ENCODE measurements at places on chromosomes 4 and X. TPM values are rescaled to one million over a fixed set of nuclear protein-coding genes. Genes with fewer than 3 reads are reported as not detected.

DNA sequence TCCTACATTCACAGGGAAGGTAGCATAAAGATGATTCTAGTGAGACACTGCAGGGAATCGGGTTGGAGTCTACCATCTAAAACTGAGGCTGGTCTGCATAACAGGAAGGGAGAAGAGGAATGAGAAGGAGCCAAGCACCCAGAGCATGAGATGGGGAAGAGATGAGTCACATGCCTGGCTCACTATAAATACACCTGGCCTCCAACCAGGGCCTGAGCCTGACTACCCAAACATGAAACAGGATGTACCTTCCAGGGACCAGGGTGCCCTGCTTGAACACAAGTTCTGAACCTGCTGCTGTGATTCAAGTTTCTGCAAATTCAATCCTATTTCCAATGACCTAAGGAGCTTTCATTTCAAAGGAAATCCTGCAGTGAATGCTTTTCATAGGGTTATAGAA lies 24.9 kb downstream of the CD99L2 start:
- no peak overlapping the region for H3K4me3 ChIP-seq
- no peak overlapping the region for H3K27ac ChIP-seq
- peak; percentile 5 for DNase-seq
- H3K27me3 ChIP-seq = no peaks in the 10 kb centered on the region
- peaks cover 20% of the 10 kb centered on the region for H3K4me1 ChIP-seq

GRCh38 chrX:69185886-69186285 lies 20.6 kb upstream of the PJA1 start:
- no peaks in the 10 kb centered on the region for H3K36me3 ChIP-seq
- H3K27me3 ChIP-seq = peaks cover 11% of the 10 kb centered on the region
- H3K4me3 ChIP-seq = no peak overlapping the region
- peaks cover 8% of the 10 kb centered on the region for H3K4me1 ChIP-seq
- H3K27ac ChIP-seq = no peak overlapping the region

PNMA3 gene
- not detected for total RNA-seq

DNA sequence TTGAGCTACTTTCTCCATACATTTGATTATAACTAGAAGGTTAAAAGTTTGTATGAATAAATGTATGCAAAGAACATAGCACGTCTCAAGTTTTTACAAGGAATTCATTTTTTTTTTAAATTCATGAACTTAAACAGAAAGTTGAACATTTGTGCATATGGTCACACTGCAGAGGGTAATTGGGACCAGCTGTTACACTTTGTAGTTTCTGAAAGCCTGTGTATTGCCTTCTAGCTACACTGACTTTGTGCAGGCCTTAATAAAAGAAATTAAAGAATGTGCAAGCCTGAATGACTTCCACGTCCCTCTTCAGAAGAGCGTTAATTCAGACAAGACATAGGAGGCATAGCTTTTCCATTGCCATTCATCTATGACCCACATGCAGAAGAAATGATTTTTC lies 153.1 kb upstream of the PCDH18 start:
- no peaks in the 10 kb centered on the region for H3K27me3 ChIP-seq
- DNase-seq = no peak
- no peaks in the 10 kb centered on the region for H3K36me3 ChIP-seq
- no peaks in the 10 kb centered on the region for H3K4me1 ChIP-seq
- H3K27ac ChIP-seq = no peak overlapping the region
- no peak overlapping the region for H3K4me3 ChIP-seq

GRCh38 chr4:23741681-23742191 lies 148.1 kb downstream of the PPARGC1A start:
- H3K4me3 ChIP-seq = no peak overlapping the region
- peaks cover 8% of the 10 kb centered on the region for H3K4me1 ChIP-seq
- H3K27ac ChIP-seq = no peak overlapping the region
- H3K36me3 ChIP-seq = no peaks in the 10 kb centered on the region

GRCh38 chrX:121949041-121949760 lies 901.8 kb downstream of the GLUD2 start:
- H3K36me3 ChIP-seq = no peaks in the 10 kb centered on the region
- no peak overlapping the region for H3K27ac ChIP-seq
- no peaks in the 10 kb centered on the region for H3K4me1 ChIP-seq

- no peak overlapping the region for H3K4me3 ChIP-seq
- DNase-seq = no peak
- no peaks in the 10 kb centered on the region for H3K27me3 ChIP-seq
- H3K27ac ChIP-seq = no peak overlapping the region
- H3K4me1 ChIP-seq = no peaks in the 10 kb centered on the region
Measured at GRCh38 chrX:2320580-2321327, 180.0 kb downstream of the DHRSX start.

NXF2 gene
- total RNA-seq = not detected

GRCh38 chrX:128931071-128931470 lies 592.2 kb downstream of the SMARCA1 start:
- H3K27me3 ChIP-seq = no peaks in the 10 kb centered on the region
- no peak overlapping the region for H3K27ac ChIP-seq
- no peak overlapping the region for H3K4me3 ChIP-seq
- H3K36me3 ChIP-seq = no peaks in the 10 kb centered on the region
- no peak for DNase-seq

GRCh38 chrX:131792789-131793462 lies 230.2 kb upstream of the STK26 start:
- no peak overlapping the region for H3K4me3 ChIP-seq
- H3K27ac ChIP-seq = no peak overlapping the region
- H3K4me1 ChIP-seq = no peaks in the 10 kb centered on the region

DNA sequence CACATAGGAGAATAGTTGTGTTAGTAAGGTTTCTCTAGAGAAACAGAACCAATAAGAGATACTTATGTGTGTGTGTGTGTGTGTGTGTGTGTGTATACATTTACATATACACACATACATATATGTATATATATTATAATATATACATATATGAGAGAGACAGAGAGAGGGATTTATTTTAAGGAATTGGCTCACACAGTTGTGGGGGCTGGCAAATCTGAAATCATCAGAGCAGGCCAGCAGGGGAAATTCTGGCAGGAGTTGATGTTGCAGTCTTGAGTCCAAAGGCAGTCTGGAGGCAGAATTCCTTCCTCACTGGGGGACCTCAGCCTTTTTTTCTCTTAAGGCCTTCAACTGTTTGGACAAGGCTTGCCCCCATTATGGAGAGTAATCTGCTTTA lies 38.6 kb upstream of the NHS start:
- H3K36me3 ChIP-seq = no peaks in the 10 kb centered on the region
- no peak for DNase-seq
- no peaks in the 10 kb centered on the region for H3K27me3 ChIP-seq
- H3K4me1 ChIP-seq = no peaks in the 10 kb centered on the region
- H3K27ac ChIP-seq = no peak overlapping the region
- H3K4me3 ChIP-seq = no peak overlapping the region

C4orf33 gene
- total RNA-seq = 13.1 TPM

GRCh38 chr4:57100979-57101651 lies 9.1 kb downstream of the IGFBP7 start:
- H3K4me1 ChIP-seq = peaks cover 14% of the 10 kb centered on the region
- DNase-seq = no peak
- no peaks in the 10 kb centered on the region for H3K27me3 ChIP-seq

TREX2 gene
- 2.0 TPM for total RNA-seq

GRCh38 chr4:110196871-110197528 lies 1.4 kb downstream of the ELOVL6 start:
- no peaks in the 10 kb centered on the region for H3K27me3 ChIP-seq
- peak overlapping the region; percentile 79 for H3K4me3 ChIP-seq
- DNase-seq = no peak
- peaks cover 43% of the 10 kb centered on the region for H3K36me3 ChIP-seq
- H3K27ac ChIP-seq = peak overlapping the region; percentile 71

DNA sequence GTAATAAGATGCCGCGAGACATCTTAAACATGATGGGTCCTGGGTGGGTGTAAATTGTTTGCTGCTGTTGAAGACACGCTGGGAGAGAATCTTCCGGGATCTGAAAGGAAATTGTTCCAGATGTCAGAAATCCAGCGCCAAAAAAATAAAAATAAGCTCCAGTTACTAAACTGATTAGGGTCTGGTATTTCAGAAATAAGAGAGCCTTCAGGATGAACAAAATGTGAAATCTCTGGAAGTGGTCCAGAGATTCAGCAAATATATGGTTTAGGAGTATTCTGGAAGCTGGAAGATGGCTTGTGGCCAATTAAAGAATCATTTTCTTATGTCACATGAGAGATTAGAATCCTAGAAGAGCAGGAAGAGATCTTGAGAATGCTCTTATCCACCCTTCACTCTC lies 75.8 kb upstream of the NHS start:
- no peaks in the 10 kb centered on the region for H3K36me3 ChIP-seq
- DNase-seq = no peak
- no peak overlapping the region for H3K4me3 ChIP-seq
- peaks cover 8% of the 10 kb centered on the region for H3K4me1 ChIP-seq
- H3K27me3 ChIP-seq = peaks cover 8% of the 10 kb centered on the region
- no peak overlapping the region for H3K27ac ChIP-seq

TSPAN6 gene
- 70.6 TPM for total RNA-seq

TMPRSS11A gene
- total RNA-seq = not detected

DNA sequence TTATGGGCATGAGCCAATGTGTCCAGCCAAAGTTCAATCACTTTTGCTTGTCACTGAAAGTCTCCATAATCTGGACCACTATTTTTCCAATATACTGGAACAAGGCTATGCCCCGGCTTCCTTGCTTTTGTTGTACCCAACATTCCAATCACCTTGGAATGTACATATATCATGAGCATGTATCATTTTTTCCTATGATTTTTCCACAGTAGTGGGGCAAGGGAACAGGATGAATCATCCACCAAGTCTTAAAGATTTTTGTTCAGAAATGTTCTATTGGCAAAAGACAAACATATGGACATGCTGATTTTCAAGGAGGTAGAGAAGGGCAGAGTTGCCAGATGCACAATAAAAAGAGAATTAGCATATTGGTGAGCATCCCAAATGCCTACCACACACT lies 548.1 kb upstream of the INTU start:
- no peaks in the 10 kb centered on the region for H3K27me3 ChIP-seq
- DNase-seq = no peak
- H3K36me3 ChIP-seq = no peaks in the 10 kb centered on the region
- H3K4me3 ChIP-seq = no peak overlapping the region

JAKMIP1 gene
- not detected for total RNA-seq

- no peaks in the 10 kb centered on the region for H3K36me3 ChIP-seq
- DNase-seq = no peak
- no peaks in the 10 kb centered on the region for H3K4me1 ChIP-seq
- no peaks in the 10 kb centered on the region for H3K27me3 ChIP-seq
- H3K4me3 ChIP-seq = no peak overlapping the region
Measured at GRCh38 chr4:70680934-70681333, 7.4 kb upstream of the UTP3 start.

RTL3 gene
- total RNA-seq = not detected

GRCh38 chrX:153828723-153829548 lies 1.4 kb downstream of the PDZD4 start:
- no peaks in the 10 kb centered on the region for H3K4me1 ChIP-seq
- no peak overlapping the region for H3K27ac ChIP-seq
- H3K36me3 ChIP-seq = no peaks in the 10 kb centered on the region
- no peak overlapping the region for H3K4me3 ChIP-seq

TMPRSS11B gene
- total RNA-seq = not detected

DNA sequence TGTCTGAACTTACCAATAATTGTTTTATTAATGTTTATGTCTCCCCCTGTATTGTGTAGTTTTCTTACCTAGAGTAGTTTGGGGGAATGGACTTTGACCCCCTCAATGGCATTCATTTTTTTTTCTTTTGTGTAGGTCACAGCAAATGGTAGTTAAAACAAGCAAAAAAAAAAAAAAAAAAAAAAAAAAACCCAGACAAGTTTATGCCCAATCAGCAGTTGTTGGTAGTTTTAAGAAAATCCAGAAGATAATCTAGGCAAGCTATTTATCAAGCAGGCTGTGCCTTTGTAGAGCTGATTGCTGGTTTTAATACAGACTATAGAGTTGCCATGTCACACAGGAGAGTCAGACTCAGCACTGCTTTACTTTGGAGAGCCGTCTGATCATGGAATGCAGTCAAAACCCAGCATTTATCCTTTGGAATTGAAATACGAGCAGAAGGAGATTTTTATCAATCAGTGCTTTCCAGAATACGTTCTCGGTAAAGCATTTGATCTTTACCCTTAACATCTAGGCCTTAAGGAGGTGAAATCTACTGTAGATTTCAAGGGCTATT lies 16.6 kb downstream of the DCUN1D4 start:
- peaks cover 19% of the 10 kb centered on the region for H3K4me1 ChIP-seq
- no peak for DNase-seq
- H3K27me3 ChIP-seq = no peaks in the 10 kb centered on the region
- no peak overlapping the region for H3K27ac ChIP-seq

DNA sequence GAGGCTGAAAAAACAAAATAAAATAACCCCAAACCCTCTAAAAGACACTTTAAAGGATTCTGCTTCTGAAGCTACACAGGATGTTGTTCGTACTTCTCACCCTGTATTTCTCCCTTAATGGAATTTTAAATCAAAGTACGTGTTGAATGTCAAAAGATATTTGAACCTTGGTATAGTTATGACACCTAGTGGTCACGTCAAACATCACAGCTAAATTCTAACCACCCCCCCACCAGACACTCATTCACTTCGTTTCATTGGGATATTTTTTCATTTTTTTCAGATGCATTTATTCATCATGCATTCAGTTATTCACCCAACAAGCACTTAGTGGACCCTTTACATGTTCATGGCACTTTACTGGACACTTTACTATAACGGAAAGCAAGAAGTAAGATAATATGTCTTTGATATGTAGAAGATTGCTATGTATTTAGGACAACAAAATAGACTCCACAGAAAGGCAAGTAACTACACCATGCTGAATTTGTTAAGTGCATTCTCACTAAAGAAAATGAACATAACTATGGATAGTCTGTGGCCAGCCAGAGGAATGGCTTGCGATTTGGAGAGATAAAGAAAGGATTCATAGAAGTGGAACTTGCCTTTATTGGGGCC lies 62.5 kb upstream of the GPR174 start:
- peak; percentile 21 for DNase-seq
- no peak overlapping the region for H3K27ac ChIP-seq
- H3K27me3 ChIP-seq = no peaks in the 10 kb centered on the region
- no peaks in the 10 kb centered on the region for H3K4me1 ChIP-seq

SORCS2 gene
- total RNA-seq = not detected

DNA sequence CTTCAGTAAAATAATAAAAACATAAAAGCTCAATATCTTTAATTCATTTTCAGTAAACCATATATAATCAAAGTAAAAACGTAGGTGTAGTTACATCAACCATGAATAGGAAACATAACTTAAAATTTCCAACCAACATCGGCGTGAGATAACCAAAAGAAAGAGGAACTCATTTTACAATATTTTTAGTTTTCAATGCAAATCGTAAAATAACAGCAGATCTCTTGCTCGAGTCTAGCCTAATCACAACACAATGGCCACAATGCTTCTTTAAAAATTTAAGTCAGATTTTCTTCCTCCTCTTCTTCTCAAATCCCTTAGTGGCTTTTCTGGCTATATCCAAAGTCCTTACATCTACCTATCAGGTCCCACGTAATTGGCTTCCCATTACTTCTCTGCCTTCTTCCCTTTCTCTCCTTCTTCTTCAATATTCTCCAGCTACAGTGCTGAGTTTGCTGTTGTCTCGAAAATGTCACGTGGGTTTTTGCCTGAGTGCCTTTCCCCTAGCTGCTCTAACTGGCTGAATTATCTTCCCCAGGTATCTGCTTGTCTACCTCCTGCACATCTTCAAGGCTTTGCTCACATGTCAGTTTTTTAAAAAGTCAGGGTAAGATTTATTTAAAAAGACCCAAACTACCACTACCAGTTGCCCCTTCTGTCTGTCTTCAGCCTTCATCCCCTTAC lies 90.9 kb upstream of the BANK1 start:
- H3K27me3 ChIP-seq = no peaks in the 10 kb centered on the region
- H3K27ac ChIP-seq = no peak overlapping the region
- H3K4me1 ChIP-seq = peaks cover 10% of the 10 kb centered on the region
- DNase-seq = no peak
- H3K4me3 ChIP-seq = no peak overlapping the region
- no peaks in the 10 kb centered on the region for H3K36me3 ChIP-seq

All from Calu3 (cell line).